ENCODE measurements at places on chromosomes 6 and 20. TPM values are rescaled to one million over a fixed set of nuclear protein-coding genes. Genes with fewer than 3 reads are reported as not detected.

Gene SOX4
- 1.5 TPM for total RNA-seq

Gene LY6G6D
- not detected for total RNA-seq

Gene SLA2
- 18.9 TPM for total RNA-seq

Gene KCNK15
- total RNA-seq, result 0.50 TPM

Gene PNLDC1
- 1.1 TPM for total RNA-seq

Data from natural killer cell treated with Interleukin-12 subunit alpha and Interleukin-12 subunit beta and Interleukin-15 and Interleukin-18, amount 100 ng/mL, for 72 hours (primary cell).